ENCODE measurements at places on chromosomes 5 and 9. TPM values are rescaled to one million over a fixed set of nuclear protein-coding genes. Genes with fewer than 3 reads are reported as not detected.

GRCh38 chr5:81125959-81126358 is 107.2 kb upstream of the CKMT2 start:
- peak; percentile 2 for DNase-seq
- no peak overlapping the region for H3K4me3 ChIP-seq
- no peak overlapping the region for H3K27ac ChIP-seq
- H3K4me1 ChIP-seq, result no peaks in the 10 kb centered on the region
- no peaks in the 10 kb centered on the region for H3K27me3 ChIP-seq
- H3K36me3 ChIP-seq, result peaks cover 48% of the 10 kb centered on the region

- no peaks in the 10 kb centered on the region for H3K27me3 ChIP-seq
- H3K4me3 ChIP-seq, result peak overlapping the region; percentile 24
- H3K4me1 ChIP-seq, result peaks cover 41% of the 10 kb centered on the region
- no peaks in the 10 kb centered on the region for H3K36me3 ChIP-seq
- DNase-seq, result peak; percentile 29
Observed at GRCh38 chr5:168329302-168329701, 37.9 kb downstream of the WWC1 start.

DNA sequence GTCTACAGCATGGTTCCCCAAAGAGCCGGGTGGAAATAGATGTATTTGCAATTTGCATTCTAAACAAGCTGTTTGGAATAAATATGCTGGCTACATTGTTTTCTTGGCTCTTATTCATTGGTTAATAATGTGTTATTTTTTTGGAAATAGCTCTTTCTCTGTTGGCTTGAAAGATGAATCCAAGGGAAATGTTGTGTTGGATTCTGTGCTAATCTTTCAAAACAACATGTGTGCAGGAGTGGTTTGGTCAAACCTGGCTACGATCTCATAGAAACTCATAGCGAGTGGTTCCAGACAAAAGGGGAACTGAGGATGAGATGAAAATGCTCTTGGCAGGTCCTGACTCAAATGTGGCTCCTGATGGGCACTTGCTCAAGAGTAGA is 63.7 kb upstream of the CXCL14 start:
- DNase-seq, result no peak
- H3K4me1 ChIP-seq, result no peaks in the 10 kb centered on the region
- H3K27me3 ChIP-seq, result no peaks in the 10 kb centered on the region
- no peaks in the 10 kb centered on the region for H3K36me3 ChIP-seq
- H3K27ac ChIP-seq, result no peak overlapping the region

DNA sequence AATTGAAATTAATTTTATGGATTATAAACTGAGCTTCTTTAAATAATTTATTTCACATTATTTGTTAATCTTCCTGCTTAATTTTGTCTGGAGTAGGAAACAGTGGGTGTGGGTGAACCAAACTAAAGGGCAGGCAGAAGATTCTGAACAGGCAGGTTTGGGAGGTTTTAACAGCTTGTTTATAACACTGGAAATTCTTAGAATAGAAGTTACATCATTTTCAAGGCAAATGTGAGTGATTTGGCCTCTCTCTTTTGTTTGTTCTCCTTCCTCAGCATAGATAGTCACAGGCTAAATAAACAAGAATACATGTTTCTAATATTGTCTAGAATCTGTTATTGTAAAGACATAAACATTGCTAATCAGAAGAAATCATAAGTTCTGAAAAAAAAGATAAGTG is 970.9 kb upstream of the NUDT12 start:
- no peaks in the 10 kb centered on the region for H3K36me3 ChIP-seq
- H3K4me1 ChIP-seq, result no peaks in the 10 kb centered on the region
- DNase-seq, result no peak
- H3K27ac ChIP-seq, result no peak overlapping the region
- no peak overlapping the region for H3K4me3 ChIP-seq

Gene FOXD1
- polyA plus RNA-seq, result 0.05 TPM

Gene BTNL3
- not detected for polyA plus RNA-seq

Data from HepG2 (cell line).